Ecto neural progenitor cell (in vitro differentiated cells): ENCODE measurements at places on chromosomes 11 and 22.

GRCh38 chr22:21055564-21055834 is 9.8 kb downstream of the LRRC74B start:
- no peak for DNase-seq

DNA sequence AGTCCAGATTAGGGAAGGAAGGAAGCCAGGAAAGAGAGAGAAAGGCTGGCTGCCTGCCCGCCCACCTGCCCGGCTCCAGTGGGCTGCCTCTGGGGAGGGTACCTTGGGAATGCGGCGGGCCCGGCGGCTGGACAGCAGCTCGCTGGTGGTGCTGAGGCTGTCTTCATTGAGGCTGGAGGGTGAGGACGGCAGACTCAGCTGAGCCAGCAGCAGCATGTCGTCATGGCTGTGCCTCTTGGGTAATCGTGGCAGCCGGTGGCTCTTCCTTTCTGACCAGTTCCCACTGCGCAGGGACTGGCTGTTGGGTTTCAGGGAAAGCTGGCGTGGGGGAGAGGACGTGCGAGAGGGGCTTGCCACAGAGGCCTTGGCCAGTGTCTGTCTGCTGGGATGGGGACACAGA is 32.9 kb downstream of the RPL27A start:
- DNase-seq, result no peak

DNA sequence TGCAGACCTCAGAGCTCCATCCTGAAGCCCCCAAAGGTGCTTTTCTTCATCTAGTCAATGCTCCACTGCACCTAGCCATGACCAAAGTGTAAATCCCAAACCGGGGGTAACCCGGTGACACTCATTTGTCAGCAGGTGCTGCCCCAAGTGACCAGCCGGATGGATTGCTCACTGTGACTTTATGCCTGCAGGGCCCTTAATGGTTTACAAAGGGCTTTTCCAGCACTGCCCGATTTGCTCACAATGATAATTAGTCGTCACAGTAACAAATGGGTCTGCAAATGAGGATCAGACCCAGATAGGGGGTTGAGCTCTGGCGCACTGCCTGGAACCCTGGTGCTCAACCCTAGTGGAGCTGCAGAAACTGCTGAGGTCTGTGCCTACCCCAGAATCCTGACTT is 45.7 kb upstream of the CD5 start:
- no peak for DNase-seq

DNA sequence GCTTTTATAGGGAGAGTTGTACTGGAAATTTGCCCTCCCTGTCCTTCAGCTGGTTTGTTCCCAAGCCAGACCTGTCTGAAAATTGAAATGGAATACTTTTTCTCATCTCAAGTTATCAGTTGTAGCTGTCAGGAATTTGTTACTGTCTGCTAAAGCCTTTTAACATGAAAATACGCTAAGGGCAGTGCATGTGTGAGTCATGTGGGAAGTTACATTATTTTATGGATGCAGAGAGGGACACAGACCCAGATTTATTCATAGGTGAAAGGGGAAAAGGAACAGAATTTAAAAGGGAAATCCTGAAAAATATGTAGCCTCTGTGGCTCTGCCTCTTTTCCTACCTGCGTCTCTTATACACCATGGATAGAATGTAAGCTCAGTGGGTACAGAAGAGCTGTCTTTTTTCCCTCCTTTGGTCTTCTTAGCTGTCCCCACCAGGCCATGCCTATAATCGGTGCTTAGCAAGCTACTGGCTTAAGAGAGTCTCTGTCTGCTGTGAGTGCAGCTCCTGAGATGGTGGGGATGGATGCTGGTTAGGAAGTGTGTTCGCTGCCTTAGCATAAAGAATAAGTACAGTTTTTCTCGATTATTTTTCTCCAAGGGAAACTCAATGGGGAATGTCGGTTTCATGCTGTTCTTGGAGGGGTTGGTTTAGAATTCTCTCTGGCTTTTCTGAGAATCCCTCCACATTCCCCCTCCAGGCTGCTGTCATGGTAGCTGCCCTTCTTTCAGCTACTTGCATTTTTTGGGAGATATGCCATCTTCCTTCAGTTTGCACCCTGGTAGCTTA is 166.8 kb downstream of the TEAD1 start:
- DNase-seq, result no peak

DNA sequence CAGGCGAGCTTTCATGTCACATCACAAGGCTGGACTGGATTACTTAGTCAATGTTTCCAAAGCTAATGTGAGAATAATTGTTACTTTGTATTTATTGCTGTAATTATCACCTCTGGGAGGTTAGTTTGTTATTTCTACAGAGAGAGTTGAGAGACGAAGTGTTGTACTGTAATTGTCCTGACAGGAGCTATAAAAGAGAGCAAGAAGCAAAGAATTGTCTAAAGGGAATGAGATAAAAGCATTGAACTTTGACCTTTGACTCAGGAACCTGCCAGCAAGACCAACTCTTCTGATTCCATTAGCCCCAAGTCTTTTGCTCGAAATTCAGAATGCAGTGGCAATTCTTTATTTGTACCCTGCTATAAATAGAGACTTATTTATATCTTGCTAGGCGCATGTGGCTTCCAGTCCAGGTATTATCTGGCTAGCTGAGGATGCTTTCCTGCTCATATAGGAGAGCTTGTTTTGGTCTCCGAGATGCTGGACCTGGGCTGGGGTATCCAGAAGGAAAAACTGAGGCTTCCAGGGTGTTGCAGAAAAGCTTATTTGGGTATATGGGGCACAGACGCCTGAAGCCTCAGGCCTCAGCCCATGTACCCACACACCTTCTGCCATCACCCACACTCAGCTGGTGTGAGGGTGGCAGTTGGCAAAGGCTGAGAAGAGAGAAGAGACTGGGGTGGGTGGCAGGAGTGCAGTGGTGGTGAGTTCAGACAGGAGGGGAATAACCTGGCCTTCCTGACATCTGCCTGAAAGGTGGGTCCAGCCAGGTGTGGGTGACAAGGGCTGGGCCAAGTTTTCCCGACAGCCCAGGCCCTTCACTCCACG is 40.7 kb downstream of the SYT13 start:
- no peak for DNase-seq

DNA sequence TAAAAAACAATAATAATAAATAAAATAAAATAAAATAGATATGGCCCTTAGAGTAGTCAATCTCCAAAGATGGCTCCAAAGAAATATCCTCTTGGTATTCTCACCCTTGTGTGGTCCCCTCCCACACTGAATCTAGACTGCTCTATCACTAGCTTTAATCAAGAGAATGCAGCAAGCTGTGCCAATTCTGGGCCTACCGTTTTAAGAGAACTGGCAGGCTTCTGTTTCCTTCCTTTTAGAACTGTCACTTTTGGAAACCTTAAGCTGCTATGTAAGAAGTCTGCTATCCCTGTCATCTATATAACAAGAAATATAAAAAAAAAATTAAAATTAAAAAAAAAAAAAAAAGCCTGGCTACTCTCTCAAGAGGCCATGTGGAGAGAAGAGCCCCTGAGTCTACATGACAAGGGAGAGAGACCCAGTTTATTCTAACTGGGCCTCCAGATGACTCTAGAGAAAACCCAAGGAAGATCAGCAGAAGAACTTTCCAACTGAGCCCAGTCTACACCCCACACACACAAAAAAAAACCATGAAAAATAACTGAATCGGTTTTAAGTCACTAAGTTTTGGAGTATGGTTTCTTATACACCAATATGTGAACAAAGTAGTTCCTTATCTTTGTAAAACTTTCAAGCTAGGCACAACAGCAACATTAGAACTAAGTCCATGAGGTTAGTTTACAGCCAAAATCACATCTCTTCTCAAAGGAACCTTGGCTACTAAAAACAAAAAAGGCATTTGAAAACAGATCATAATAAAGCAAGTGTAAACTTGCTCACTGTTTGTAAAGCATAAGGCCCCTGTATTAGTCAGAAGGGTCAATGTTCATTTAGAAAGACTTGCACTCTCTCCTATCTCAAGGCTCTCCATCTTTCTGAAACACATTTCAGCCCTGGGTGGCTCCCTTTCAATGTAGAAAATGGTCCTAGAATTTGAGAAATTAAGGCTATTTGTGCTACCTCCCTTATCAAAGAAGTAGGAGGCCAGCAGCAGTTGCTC is 67.3 kb downstream of the AMBRA1 start:
- no peak for DNase-seq

DNA sequence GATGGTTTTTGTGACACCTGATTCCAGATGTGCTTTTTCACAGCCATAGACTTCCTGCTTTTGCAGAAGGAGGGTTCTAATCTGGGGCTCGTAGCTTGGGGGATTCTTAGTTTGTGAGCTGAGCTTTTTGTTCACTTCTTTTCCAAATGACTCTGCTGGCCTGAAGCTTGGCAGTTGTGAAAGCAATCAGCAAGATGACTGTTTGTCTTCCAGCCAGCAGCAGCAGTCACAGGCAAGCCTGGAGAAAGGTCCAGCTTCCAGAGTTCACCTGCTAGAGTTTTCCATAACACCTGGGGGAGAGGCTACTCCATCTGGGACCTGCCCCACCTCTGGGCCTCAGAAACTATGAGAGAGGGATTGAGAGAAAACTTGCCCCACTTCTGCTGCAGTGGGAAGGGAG is 4.1 kb downstream of the MARK2 start:
- no peak for DNase-seq

- no peak for DNase-seq
Measured at GRCh38 chr11:130655300-130655699, 206.9 kb downstream of the ADAMTS15 start.

DNA sequence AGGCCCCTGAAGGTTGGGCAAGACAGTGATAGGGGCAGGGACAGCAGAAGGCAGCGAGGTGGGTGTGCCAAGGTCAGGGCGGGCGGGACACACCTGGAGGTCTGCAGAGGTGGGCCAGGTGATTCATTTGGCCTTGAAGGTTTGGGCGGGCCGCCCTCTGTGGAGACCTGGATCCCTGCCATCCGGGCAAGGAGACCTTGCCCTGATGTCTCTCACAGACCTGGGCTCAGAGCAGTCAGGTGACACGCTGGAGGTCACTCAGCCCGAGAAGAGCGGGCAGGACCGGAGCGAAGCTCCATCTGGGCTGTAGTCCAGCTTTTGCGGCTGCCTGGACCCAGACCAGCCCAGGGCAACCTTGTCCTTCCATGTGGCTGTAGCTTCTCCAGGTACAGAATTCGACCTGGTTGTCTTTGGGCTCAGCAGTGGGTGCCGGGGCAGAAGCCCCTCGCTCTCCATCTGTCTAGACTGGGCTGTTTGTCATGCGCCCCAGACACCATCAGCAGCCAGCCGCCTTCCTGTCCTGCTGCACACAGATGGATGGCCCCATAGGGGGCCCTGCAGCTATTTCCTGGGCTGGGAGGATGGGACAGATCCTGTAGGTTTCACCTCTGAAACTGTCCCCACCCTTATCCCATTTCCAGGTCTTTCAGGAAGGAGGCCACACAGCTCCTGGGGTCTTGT is 3.1 kb downstream of the MRGPRG start:
- no peak for DNase-seq

GRCh38 chr11:108111126-108111525 is 10.2 kb upstream of the ACAT1 start:
- no peak for DNase-seq

GRCh38 chr11:1391165-1392075 is 1.7 kb downstream of the BRSK2 start:
- no peak for DNase-seq

DNA sequence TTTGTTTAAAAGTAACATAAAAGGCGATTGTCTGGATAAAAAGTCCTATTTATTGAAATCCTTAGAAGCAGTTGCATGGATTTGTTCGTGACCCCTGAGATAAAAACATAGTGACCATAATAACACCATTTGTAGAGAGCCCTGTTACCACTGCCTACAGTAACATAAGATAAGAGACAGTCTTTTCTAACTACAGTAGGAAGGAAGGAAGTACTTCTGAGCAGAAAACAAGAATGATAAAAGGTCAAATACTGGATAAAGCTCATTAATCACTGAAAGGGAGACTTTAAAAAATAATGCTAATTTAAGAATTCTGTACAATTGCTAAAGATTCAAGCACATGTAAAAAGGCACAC is 47.1 kb upstream of the SOX6 start:
- no peak for DNase-seq

DNA sequence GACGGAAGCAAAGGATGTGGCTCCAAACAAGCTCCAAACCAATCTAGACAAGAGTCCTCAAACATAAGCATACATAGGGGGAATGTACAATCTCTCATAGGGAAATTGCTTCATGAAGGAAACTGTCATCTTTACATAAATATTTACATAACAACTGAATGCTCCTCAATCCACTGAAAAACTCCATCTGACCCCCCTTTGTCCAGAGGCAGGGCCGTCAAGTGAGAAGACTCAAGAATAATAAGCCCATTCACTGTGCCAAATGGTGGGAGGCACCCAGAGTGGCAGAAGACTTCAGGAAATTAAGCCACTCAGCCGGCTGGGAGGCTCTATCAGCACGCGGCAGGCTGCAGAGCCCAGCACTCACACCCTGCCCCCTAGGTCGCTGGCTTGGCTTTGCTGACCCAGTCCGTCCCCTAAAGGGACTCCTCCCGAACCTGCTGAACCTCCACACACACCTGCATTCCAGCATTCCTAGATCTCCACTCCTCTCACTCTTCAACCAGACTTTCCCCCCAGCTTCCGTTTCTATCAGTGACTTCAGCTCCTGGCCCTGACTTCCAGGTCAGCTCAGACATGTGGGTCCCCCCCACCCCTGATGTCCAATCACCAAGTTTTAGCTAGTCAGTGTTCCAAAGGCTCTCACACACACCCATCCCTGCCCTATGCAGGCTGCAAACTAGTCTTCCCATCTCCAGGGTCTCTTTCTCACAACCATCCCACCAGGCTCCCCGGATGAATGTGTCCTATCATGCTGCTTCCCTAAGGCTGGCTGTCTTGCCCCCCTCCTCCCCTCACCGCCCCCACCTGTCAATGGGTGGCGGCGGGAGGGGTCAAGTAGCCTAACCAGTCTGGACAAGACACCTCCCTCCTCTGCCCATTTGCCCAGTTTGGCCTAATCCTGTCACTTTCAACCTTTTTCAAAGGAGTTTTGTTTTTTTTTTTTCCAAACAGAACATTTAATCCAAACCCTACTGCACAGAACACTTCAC is 11.3 kb downstream of the VPS37C start:
- DNase-seq, result no peak

DNA sequence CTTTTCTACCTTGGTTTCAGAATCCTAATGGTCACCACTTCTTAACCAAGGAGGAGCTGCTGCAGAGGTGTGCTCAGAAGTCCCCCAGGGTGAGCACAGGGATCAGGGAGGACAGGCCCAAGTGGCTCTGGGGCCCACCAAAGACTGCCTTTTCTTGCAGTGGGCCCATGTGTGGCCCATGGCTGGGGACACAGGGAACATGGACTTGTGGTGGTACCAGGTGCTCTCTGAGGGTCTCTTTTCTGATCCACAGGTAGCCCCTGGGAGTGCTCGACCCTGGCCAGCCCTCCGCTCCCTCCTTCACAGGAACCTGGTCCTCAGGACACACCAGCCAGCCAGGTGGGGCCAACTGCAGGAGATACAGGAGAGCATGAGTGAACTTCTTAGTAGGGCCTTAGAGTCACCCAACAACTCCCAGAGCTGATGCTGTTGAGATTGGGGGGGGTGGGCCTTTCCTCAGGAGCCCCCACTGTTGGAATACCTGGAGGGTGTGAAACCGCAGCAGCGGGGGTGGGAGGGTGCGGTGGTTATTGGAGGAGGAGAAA is 2.0 kb downstream of the MUS81 start:
- no peak for DNase-seq

DNA sequence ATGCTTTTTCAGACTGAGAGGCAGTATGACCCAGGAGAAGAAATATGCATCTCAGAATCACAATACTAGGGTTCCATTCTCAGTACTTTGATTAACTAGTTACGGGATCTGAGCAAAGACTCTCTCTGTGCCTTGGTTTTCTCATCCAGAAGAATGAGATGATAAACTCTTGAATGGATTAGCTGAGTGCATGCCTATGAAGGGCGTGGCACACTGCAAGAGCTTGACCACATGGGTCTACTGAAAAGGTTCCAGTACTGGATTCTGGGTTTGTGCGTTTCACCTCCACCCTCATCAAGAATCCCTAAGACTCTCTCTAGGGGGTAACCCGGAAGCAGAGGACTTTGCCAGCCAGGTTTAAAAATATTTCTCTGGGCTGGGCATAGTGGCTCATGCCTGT is 25.6 kb downstream of the PGA5 start:
- DNase-seq, result no peak
